ENCODE measurements at places on chromosomes 4 and X.

GRCh38 chrX:118049713-118050112 is 66.9 kb downstream of the KLHL13 start:
- DNase-seq = no peak

- DNase-seq = no peak
Observed at GRCh38 chr4:37073226-37073840, 171.2 kb upstream of the NWD2 start.

DNA sequence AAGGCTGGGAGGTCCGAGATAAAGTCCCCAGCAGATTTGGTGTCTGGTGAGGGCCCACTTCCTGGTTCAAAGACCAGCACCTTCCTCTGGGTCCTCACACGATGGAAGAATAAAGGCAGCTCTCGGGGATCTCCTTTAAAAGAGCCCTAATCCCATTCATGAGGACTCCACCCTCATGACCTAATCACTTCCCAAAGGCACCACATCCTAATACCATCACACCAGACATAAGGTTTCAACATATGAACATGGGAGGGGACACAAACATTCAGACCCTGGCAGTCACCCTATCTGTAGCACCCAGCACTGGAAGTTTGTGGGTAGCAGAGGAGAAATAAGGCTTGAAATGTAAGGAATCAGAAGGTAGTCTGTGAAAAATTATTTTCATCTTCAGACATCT is 112.9 kb upstream of the NOCT start:
- no peak for DNase-seq

GRCh38 chrX:124335598-124335997 is 3.1 kb downstream of the TEX13D start:
- no peak for DNase-seq

DNA sequence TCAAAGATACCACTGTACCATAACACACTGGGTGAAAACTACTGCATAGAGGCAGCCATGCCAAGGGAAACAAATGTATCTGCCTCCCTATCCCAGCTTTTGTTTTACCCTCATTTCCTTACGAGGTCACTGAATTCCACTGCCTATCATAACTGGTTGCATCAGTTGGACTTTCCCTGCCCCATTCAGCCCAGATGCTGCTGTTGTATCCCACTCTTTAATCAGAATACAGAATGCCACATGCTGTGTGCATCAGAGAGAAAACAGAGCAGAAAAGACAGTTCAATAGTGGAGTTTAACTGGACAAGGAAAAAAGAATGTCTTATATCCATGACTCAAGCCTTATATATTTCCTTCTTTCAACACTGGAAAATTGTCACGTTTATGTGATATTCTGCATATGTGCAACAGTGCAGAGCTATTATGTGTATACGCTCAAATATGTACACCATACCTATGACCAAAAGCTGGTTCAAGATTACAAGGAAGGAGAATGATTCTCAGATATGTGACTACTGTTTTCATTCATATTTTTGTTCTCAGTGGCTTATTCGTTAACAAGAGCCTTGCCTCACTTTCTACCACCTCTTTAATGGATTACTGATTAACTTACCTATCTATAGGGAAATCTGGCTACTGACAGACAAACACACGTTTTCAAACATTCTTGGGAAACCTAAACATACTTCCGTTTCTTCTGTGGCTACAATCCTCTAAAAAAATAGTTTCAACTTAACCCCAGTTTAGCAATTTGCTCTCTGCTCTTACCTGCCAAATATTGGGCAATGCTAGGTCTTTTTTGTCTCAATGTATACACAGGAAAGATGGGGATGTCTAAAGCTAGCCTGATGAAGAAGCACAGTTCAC is 378.9 kb downstream of the SMARCA1 start:
- no peak for DNase-seq

GRCh38 chr4:108445716-108446115 is 174.7 kb upstream of the RPL34 start:
- no peak for DNase-seq

GRCh38 chr4:55386840-55387239 is 8.9 kb upstream of the TMEM165 start:
- DNase-seq = no peak

DNA sequence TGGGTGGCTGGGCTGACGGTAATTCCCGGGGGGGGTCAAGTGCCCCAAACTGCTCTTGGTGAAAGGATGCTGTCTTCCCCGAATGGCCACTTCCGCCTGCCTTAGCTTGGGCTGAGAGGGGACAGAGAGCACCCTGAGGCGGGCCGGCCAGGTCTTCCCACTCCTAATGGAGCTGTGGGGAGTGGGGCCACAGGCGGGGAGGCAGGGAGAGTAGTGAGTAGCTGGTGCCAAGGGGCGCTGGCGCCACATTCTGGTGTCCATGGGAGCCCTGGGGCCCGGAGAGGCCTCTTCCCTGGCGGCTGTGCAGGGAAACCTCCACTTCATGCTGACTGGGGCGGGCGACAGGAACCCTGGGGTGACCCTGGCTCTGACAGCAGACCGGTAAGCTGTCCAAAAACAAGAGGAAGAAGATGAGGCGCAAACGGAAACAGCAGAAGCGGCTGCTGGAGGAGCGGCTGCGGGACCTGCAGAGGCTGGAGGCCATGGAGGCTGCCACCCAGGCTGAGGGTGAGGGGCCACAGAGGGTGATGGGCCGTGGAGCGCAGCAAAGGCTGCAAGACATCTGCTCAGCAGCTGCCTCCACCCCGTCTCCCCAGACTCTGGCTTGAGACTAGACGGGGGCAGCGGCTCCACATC is 2.7 kb downstream of the SRPK3 start:
- no peak for DNase-seq

- peak; percentile 26 for DNase-seq
Observed at GRCh38 chrX:46208225-46208854, 336.9 kb downstream of the ZNF674 start.

DNA sequence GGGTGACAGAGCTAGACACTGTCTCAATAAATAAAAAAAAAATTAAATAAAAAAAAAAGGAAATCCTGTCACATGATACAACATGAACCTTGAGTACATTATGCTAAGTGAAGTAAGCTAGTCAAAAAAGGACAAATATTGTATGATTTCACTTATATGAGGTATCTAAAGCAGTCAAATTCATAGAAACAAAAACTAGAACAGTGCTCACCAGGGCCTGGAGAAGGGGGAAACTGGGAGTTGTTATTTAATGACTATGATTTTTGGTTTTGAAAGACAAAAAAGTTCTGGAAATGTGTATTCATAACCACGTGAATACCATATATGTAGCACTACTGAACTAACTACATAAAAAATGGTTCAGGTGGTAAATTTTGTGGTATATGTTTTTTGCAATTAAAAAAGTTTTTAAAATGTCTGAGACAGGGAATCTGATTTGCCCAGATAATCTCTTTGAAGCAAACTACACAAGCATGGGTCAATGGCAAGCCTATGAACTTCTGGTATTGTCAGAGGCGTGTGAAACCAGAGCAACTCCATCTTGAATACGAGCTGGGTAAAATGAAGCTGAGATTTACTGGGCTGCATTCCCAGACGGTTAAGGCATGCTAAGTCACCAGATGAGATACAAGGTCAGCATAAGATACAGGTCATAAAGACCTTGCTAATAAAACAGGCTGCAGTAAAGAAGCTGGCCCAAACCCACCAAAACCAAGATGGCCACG is 42.3 kb downstream of the ANAPC10 start:
- DNase-seq = no peak

DNA sequence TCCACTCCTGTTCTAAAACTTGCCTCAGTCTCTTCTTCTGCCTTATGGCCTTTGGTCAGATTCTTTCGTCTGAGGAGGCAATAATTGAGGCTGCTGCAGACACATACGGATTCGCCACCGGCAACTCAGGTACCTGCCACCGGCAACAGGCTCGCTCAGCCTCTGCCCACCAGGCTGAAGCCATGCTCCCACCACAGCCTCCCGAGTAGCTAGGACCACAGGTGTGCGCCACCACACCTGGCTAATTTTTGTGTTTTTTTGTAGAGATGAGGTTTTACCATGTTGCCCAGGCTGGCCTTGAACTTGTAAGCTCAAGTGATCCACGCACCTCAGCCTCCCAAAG is 26.6 kb downstream of the TNIP2 start:
- DNase-seq = no peak

GRCh38 chr4:88458104-88458740 is 1.3 kb downstream of the HERC5 start:
- DNase-seq = no peak

GRCh38 chrX:36867143-36867542 is 141.0 kb upstream of the FAM47C start:
- peak; percentile 1 for DNase-seq

DNA sequence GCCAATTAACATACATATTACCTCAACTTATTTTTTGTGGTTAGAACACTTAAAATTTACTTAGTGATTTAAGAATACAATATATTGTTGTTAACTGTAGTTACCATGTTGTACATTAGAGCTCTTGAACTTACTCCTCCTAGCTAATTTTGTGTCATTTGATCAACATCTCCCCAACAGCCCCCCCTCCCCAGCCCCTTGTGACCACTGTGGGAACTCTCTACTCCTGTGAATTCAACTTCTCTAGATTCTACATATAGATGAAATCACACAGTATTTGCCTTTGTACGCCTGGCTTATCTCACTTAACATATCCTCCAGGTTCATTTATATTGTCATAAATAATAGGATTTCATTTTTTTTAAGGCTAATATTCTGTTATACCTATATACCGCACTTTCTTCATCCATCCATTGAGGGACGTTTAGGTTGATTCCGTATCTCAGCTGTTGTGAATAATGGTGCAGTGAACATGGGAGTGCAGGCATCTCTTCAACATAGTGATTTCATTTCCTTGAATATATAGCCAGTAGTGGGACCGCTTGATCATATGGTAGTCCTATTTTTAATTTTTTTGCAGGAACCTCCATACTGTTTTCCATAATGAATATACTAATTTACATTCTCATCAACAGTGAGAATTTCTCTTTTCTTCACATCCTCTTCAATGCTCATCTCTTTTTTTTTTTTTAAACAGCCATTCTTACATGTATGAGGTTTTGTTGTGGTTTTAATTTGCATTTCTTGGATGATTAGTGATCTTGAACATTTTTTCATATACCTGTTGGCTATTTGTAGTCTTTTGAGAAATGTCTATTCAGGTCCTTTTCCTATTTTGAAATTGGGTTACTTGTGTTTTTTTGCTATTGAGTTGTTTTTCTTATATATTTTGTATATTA is 66.8 kb downstream of the RAPGEF2 start:
- DNase-seq = no peak

GRCh38 chr4:56764775-56765174 is 56.7 kb downstream of the SPINK2 start:
- no peak for DNase-seq

- DNase-seq = no peak
Observed at GRCh38 chr4:138904793-138905192, 110.8 kb upstream of the NOCT start.

DNA sequence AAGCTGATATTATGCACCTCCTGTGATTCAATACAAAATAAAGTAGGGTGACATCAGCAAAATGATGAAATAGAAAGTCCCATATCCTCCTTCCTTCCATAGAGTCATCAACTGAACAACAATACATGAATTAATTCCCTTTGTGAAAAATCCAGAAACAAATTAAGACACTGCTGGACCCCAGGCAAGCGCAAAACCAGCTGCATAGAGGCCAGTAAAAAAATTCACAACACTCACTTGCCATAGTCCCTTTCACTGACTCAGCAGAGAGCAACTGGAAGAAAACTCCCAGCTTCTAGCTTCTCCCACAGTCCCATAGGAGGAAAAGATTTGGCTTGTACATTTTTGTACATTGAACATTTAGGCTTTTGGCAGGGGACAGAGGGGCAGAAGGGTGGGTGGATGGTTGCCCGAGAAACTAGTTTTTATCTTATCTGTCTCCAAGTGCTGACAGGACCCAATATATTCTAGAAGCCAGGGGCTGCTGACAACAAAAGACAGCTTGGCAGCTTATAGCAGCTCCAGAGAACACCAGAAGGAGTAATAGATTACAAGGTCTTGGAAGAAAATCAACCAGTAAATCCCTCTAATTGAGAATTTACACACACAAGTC is 124.6 kb downstream of the NDST3 start:
- no peak for DNase-seq

GRCh38 chr4:155667222-155667567 is 547 bp downstream of the GUCY1A1 start:
- DNase-seq = peak; percentile 9

GRCh38 chr4:78753091-78753490 is 23.1 kb upstream of the BMP2K start:
- DNase-seq = no peak

Measured in RWPE1 (cell line).